ENCODE measurements at places on chromosomes 3 and 15.
A peak's percentile ranks its signal among the peaks of the same experiment; 100 is the strongest.

DNA sequence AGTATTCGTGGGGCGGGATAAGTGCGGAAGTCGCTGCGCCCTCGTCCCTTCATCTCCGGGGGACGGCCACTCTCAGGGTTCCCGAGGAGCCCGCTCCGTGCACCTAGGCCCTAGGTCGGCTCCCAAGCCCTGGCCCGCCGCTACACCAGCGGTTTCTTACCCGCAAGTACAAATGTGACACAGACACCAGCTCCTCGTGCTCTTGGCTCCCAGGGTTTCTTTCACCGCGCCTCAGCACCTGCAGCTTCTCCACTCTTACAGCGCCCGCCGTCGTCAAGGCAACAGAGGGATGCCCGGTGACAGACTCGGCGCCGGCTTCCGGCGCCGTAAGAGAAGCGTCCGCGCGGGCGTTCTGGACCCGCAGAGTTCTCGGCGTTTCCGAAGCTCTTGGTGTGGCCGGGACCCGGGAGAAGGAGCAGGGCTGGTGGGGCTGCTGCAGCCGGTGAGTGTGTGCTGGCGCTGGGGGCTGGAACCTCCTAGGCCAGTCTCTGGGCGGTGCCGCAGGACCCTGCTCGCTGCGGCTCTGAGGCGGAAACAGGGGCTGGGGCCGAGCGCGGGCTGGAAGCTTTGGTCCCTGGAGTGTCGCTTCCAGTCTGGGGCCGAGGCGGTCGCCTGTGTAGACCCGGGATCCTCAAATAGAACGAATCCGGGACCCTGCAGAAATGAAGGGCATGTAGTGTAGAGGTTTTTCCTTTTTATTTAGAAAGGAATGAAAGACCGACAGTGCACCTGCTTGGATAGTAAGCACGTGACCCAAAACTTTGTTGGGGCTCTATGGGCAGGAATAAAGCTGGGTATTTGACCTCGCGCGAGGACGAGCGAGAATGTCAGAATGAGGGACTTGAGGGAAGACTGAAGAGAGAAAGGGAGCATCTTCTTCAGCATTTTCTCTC, 155.4 kb upstream of the GOLGA6L4 start:
- H3K4me1 ChIP-seq: peaks cover 10% of the 10 kb centered on the region
- H3K27me3 ChIP-seq: peaks cover 9% of the 10 kb centered on the region
- no peak overlapping the region for H3K27ac ChIP-seq
- peak overlapping the region; percentile 61 for H3K4me3 ChIP-seq

- peak; percentile 18 for DNase-seq
- peaks cover 66% of the 10 kb centered on the region for H3K36me3 ChIP-seq
- H3K4me1 ChIP-seq: peaks cover 36% of the 10 kb centered on the region
- H3K4me3 ChIP-seq: peak overlapping the region; percentile 20
These were observed 43.4 kb downstream of the GOLGA6A start for GRCh38 chr15:74038707-74039655.

GRCh38 chr15:100461049-100461448, 67.7 kb downstream of the CERS3 start:
- no peak for DNase-seq
- H3K36me3 ChIP-seq: no peaks in the 10 kb centered on the region
- H3K4me1 ChIP-seq: no peaks in the 10 kb centered on the region

DNA sequence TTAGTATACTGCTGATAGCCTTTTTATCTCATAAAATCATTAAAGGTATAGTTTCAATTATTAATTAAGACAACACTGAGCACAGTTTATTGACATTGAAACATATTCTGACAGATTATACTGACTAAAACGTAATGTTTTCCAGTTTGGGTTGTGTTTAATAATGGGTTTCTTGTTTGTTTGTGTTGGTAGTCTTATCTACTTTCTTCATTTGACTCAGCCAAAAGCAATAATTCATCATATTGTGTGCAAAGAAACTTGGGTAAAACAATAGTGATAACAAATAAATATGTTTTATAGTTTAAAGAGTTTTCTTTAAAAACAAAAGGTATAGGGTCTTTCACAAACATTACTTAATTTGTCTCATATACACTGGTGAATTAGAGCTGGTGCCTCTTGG, 629.2 kb upstream of the AGTR1 start:
- no peaks in the 10 kb centered on the region for H3K4me1 ChIP-seq
- no peak overlapping the region for H3K27ac ChIP-seq
- no peak for DNase-seq
- no peaks in the 10 kb centered on the region for H3K27me3 ChIP-seq
- H3K36me3 ChIP-seq: no peaks in the 10 kb centered on the region

- no peak overlapping the region for H3K4me3 ChIP-seq
- H3K27ac ChIP-seq: no peak overlapping the region
- H3K4me1 ChIP-seq: no peaks in the 10 kb centered on the region
- H3K27me3 ChIP-seq: no peaks in the 10 kb centered on the region
- no peaks in the 10 kb centered on the region for H3K36me3 ChIP-seq
These were observed 27.0 kb downstream of the NDUFB4 start for GRCh38 chr3:120622870-120623726.

DNA sequence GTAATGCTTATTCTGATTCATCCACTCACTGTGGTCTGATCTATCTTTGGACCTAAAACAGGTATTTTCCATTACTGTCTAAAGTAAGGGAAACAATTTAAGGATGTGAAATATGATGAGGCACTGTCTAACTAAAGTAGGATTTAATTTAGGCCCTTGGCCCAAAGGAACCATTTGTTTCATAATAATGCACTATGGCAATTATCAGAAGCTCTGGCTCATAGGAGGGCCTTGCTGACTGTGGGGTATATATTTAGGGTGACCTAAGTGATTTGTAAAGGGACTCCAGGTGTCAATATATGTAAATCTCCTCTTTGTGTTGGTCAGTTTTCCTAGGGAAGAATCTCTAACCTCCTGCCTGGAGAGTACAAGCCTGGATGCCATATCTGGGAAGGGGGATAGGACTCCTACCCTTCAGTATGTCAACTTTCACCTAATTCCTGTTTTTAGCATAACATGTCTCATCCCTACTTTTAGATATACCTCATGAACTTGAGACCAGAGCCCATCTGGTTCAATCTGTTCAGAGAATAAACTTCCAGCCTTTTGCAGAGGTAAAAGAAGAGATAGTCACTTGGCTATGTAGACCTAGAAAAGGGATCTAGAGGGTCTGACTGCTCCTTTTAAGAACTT, 20.1 kb downstream of the DET1 start:
- no peaks in the 10 kb centered on the region for H3K27me3 ChIP-seq
- no peak overlapping the region for H3K4me3 ChIP-seq
- H3K27ac ChIP-seq: no peak overlapping the region
- no peak for DNase-seq
- peaks cover 48% of the 10 kb centered on the region for H3K36me3 ChIP-seq

- no peaks in the 10 kb centered on the region for H3K27me3 ChIP-seq
- no peak for DNase-seq
- H3K27ac ChIP-seq: no peak overlapping the region
- H3K4me1 ChIP-seq: no peaks in the 10 kb centered on the region
- no peak overlapping the region for H3K4me3 ChIP-seq
These were observed 333.2 kb downstream of the GABRB3 start for GRCh38 chr15:26439681-26440080.

GRCh38 chr3:58508437-58508836, 16.5 kb downstream of the KCTD6 start:
- H3K36me3 ChIP-seq: no peaks in the 10 kb centered on the region
- DNase-seq: no peak
- H3K4me1 ChIP-seq: no peaks in the 10 kb centered on the region
- H3K27ac ChIP-seq: no peak overlapping the region
- H3K27me3 ChIP-seq: no peaks in the 10 kb centered on the region

GRCh38 chr3:128693696-128694095, 32.3 kb upstream of the RAB7A start:
- H3K4me1 ChIP-seq: peaks cover 6% of the 10 kb centered on the region
- H3K4me3 ChIP-seq: no peak overlapping the region
- peaks cover 4% of the 10 kb centered on the region for H3K27me3 ChIP-seq
- H3K27ac ChIP-seq: no peak overlapping the region
